Glomerular endothelial cell (primary cell): ENCODE measurements at places on chromosomes 2 and 18. TPM values are rescaled to one million over a fixed set of nuclear protein-coding genes. Genes with fewer than 3 reads are reported as not detected.

The CDK5R2 gene
- total RNA-seq = not detected in 2 replicates

GRCh38 chr18:54222922-54223567 lies 1.4 kb downstream of the MBD2 start:
- no peak for DNase-seq

GRCh38 chr18:24071779-24072178 lies 57.2 kb downstream of the TTC39C start:
- DNase-seq = no peak

GRCh38 chr18:73688851-73689711 lies 458.6 kb downstream of the FBXO15 start:
- DNase-seq = no peak
